ENCODE measurements at places on chromosomes 3 and 15.

DNA sequence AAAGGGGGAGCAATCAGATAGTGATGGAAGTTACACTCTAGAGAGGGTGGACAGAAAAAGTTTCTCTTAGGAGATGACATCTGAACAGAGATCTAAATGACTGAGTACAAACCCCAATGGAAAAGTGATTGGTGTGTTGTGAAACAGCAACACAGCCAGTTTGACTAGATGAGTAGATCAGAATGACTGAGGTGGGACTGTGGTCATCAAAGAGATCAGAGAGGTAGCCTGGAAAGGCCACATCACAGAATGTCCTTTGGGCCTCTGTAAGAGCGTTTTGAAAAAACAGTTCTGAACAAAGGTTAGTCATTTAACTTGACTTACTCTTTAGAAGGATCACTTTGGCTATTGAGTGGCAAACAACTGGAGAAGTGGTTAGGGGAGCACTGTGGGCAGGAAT, 10.6 kb downstream of the LRRC58 start:
- no peak for DNase-seq

GRCh38 chr3:107579371-107579770, 56.6 kb downstream of the BBX start:
- no peak for DNase-seq

GRCh38 chr3:112817271-112817670, 29.4 kb downstream of the CD200R1L start:
- DNase-seq: no peak

DNA sequence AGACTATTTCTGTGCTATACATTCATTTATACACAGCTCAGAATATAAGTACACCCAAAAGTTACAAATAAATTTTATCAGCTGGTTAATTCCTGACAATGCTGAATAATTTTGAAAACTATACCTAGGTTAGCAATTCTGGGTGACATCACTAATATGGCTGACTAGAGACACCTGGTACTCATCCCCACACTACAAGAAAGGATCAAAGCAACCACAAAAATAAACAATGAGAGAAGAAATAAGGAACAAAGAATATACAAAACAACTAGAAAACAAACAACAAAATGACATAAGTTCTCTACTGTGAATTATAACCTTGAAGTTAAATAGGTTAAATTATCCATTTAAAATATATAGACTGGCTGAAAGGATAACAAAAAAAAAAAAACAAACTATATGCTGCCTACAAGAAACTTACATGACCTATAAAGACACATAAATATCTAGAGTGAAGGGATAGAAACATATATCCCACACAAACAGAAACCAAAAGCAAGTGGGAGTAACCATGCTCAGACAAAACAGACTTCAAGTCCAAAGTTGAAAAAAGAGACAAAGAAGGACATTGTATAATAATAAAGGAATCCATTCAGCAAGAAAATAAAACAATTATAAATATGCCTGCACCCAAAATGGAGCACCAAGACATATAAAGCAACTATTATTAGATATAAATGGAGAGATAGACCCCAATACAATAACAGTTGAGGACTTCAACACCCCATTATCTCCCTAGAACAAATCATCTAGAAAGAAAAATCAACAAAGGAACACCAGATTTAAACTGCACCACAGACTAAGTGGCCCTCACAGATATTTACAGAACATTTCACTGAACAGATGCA, 57.8 kb downstream of the IMPG2 start:
- DNase-seq: no peak

- DNase-seq: no peak
Measured at GRCh38 chr3:181727341-181728032, 15.8 kb downstream of the SOX2 start.

- no peak for DNase-seq
Measured at GRCh38 chr15:69400850-69401249, 13.3 kb upstream of the KIF23 start.

GRCh38 chr15:40340740-40341400, at the start of gene CCDC9B:
Gene CCDC9B, minus strand, starts transcription at chr15:40340939. Its CDS starts 120 bp downstream, at chr15:40340819.
- peak; percentile 69 for DNase-seq

- no peak for DNase-seq
Measured at GRCh38 chr3:65584913-65585312, 453.8 kb downstream of the MAGI1 start.

- peak; percentile 20 for DNase-seq
Measured at GRCh38 chr3:19526071-19526470, 377.8 kb downstream of the KCNH8 start.

- no peak for DNase-seq
Measured at GRCh38 chr15:77123854-77124253, 52.9 kb upstream of the TSPAN3 start.

DNA sequence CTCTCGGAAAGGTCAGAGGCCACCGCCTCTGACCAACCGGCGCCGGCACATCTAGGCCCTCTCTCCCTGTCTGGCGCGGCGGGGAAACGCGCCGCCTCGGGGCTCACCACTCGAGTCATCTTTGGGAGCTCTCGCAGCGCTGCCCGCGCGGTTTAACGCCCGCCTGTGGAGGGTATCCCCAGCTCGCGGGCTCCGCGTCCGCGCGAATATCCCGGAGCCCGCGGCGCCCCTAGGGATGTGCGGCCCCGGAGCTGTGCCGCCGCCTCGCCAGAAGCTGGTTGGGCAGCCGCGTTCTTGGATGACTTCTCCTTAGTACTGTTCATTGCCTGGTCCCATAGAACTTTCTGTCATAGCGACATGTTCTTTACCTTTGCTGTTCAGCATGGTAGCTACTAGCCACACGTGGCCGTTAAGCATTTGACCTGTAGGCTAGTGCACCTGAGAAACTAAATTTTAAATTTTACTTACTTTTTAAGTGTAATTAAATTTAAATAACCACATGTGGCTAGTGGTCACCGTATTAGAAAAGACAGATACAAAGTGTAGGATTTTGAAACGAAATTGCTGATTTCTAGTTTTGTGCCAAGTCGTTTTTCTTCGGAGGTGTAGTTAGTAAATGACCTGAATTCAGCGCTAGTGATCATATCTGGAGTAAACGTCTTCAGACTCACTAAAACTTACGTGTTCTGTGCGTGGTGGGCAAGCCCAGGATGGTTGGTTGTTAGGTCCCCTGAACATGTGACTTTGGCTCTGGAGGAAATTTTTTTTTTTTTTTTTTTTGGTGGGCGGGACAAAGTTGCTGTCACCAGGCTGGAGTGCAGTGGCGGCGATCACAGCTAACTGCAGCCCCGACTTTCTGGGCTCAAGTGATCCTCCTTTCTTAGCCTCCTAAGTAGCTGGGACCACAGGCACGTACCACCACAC, 835 bp downstream of the ARIH2 start:
- DNase-seq: no peak

DNA sequence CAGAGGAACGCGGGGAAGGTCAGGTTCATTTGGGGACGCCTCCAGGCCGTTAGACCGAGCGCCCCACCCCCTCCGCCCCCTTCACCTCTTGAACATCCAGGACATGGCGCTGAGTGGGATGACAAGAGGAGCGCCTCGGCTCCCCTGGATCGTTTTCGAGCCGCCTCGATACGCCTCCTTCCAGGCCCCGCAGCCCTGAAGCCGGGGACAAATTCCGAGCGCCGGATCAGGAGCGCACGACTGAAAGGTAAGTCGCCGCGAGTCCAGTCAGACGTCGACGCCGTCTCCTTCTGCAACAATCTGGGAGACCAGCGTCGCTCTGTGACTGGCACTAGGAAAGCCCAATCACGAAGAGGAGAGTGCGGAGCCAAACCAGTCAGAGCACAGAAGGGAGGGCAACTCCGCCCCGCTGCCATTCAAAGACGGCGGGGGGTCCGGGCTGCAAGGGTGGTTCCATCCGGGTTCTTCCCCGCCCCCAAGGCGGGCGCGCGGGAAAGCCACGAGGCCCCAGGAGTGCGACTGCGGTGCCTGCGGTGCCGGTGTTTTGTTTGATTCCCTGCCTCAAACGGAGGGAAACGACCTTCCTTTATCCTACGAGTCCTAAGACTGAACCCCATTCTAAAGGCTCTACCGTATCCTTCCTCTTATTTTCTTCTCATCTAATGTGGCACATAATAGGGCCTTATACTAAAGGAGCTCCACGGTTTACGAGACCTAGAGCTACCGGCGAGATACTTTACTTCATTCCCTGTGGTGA, at the start of gene HLTF:
Gene HLTF (minus strand): TSS at position 302 of the 757 bp plus-strand sequence. CDS start 197 bp downstream, at position 105.
- peak; percentile 95 for DNase-seq

DNA sequence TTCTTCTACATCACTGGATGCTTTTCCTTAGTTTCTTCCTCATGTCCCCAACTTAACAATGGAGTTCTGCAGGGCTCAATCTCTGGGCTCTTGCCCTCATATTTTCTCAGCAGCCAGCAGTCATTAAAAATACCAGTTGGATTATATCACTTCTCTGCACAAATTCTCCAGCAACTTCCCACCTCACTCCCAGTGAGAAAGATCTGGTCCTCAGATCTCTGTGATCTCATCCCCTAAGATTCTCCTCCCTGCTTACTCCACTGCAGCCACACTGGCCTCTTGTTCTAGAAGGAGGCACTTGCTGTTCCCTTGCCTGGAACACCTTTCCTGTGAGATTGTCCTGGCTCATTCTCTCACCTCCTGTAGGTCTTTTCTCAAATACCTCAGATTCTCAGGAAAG, 6.1 kb downstream of the ERICH6 start:
- DNase-seq: no peak

DNA sequence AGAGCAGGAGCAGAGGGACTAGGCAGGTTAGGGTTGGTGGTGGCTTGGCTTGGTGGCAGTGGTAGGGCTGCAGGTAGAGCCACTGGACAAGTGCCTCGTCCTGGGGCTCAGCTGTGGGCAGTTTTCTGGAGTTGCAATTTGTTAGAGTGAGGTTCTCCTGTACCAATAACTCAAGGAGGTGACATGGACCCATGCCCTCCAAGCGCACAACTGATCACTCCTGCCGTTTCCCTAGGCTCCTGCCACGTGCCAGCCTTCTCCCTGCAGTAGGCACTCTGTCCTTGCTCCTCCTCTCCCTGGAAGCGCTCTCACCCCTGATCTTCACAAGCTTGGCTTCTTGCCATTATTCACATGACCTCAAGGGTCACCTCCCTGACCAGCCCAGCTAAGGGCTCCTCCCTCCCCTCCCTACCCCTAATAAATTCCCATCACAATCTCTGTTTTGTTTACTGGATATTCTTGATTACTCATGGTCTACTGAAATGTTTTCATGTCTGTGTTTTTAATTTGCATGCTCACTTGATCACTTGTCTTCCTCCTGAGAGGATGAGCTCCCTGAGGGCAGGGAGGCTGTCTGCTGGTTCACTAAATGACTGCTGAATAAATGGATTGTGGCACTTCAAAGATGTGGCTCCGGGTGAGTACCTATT, 3.3 kb downstream of the WNT7A start:
- DNase-seq: no peak

DNA sequence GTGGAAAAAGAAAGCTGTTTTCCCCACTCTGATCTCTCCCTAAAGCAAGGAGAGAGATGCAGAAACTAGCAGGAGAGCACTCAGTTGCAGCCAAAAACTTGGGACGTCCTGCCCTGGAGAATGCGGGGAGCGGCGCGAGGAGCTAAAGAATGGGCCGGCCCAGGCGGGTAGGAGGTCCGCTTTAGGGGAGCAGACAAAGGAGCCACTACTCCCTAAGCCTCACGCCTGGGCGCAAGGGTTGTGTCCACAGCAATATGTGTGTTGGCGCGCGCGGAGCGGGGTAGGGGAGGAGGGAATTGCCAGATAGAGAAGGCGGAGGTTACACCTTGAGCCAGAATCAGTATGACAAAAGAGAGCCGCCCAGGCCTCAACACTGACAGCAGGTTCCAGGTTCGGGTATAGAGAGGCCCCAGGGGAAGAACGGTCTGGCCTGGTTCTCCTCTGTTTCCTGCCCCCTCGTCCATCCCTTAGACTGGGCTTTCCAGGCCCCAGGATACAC, 2.9 kb downstream of the WNT5A start:
- no peak for DNase-seq

DNA sequence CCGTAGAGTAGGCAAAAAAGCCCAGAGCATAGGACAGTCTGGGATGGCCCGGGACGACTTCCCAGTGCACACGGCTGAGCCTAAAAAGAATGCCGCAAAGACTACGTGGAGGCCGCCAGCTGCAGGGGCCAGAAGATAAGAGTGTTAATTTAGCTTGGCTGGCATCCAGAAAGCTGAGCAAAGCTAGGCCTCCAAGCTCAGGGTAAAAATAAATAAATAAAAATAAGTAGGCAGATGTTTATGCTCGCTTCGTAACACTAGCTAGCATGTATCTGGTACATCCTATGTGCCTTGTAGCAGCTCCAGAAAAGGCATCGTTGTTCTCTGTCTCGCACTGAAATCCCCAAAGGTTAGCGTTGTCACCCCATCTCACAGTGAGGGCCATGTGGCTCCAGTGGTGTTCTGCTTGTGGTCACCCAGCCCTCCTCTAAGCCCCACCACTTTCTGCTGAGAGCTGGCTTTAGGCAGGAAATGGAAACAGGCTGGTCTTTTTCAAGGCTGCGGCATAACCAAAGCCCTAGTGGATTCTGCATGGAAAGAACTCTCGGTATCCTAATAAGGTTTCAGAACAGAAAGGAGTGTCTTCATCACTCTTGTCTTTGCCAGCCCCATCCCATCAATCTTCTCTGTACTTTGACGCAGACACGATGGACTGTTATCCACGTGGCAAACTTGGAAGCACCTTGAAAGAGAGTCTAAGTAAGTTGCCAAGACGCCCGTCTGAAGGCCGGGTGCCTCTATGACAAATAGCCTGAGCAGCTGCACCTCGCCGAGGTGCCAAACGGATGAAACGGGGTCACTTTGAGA, 58.1 kb upstream of the MEF2A start:
- peak; percentile 56 for DNase-seq

GRCh38 chr15:101675015-101675414, 22.8 kb upstream of the TM2D3 start:
- no peak for DNase-seq

DNA sequence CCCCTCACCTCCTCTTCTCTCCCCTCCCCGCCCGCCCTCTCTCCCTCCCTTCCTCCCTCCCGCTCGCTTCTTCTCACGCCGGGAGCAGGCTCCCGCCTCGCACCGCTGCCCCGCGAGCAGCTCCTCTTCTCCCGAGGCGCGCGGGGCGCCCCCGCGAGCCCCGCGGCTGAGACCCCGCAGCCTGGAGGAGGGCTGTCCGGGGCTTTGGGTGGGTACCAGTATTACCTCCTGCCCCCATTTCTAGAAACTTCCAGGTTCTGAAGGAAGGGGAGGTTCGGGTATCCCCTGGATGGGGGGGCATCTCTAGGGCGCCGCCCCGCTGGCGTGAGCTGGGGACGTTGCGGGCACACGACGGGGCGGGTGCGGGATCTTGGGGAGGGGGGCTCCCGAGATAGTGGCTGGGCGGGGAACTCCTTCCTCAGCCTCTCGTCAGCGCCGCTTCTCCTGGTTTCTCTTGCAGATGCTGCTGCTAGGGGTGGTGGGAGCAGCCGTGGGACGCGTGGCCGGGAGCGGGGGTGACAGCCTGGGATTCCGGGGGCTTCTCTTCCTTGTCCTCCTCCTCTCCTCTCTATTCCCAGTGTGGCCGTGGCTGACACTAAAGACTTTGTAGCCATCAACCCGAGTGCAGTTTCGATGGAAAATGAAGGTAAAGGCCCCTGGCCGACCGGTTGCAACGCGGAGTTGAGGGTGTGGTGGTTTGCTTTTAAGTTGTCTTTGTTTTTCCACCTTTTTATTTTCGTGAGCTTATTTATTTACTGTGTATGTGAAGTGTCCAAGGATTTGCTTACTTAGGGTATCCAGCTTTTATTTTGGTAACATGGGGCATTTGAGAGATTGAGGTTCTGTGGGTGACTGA, 474 bp downstream of the ATP2C1 start:
- no peak for DNase-seq

Data from NCI-H1694 treated with DMSO at 0.1 percent for 48 hours (cell line).